Fibroblast of skin of scalp (primary cell): ENCODE measurements at places on chromosomes 2 and 18.
A peak's percentile ranks its signal among the peaks of the same experiment; 100 is the strongest.

DNA sequence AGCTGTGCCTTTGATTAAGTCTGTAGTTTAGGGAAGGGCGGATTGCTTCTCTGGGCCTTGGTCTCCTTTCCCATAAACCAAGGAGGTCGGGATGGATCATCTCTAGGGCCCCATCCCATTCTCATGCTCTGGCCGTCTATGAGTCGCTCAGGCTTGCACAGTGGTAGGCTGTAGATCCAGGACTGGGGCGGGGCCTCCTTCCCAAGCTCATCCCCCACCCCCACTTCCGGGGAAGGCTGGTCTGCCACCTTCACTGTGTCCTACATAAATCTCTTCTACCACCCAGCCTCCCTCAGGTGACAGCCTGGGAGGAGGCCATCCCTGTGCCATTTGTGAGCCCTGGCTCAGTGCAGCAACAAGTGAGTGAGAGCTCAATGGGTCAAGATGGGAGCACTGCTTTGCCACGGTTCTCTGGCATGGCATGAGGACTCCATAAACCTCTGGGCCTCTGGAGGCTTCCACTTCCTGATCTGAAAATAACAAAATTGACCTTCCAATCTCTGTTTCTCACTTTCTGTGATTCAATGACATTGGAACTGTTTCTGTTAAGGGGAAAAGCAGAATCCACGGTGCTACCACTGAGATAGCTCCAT lies 68.5 kb downstream of the SUMO1 start:
- no peak for DNase-seq

GRCh38 chr2:1862608-1863280 lies 118.4 kb upstream of the PXDN start:
- no peak for DNase-seq

GRCh38 chr2:80889009-80889408 lies 584.5 kb upstream of the LRRTM1 start:
- DNase-seq: no peak

DNA sequence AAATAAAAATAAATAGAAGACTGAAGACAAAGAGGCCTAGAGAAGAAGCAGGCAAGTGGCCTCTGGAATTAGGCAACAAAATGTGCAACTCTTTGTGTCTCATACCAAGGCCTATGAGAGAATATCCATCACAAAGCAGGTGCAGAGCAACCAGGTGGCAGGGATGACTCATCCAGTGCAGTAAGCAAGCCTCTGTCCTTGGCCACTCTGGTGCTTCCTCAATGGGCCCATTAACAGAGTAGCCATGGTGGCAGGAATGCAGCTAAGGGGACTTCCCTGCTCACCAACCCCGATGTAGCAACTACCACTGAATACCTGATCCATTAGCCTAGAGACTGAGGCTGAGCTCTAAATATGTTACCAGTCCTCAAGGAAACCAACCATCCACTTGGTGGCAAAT lies 11.0 kb upstream of the EPG5 start:
- DNase-seq: no peak

- DNase-seq: no peak
These were observed 44.1 kb downstream of the ANKRD44 start for GRCh38 chr2:197266477-197266876.

DNA sequence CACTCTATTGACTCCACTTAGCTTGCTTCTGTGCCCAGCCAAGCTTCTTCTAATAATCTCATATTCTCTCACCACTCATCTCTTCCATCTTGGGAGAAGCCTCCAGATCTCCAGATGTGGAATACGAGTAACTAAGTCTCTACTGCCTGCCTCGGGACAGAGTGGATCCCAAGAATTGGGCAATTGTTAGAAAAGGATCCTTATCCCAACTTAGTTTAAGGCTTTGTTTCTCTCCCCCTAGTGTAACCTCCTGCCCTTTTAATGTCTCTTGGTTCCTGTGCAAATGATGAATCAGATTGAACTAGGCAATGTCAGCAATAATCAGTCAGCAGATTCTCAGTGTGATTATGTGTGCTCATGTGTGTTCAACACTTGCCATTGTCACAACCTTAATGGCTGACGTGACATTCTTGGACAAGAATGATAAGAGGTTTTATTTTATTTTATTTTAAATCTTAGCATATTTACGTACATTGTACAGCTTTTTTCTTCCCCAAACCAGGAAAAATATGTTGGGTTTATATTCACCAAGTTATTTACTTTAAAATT lies 59.7 kb downstream of the MYO3B start:
- no peak for DNase-seq

DNA sequence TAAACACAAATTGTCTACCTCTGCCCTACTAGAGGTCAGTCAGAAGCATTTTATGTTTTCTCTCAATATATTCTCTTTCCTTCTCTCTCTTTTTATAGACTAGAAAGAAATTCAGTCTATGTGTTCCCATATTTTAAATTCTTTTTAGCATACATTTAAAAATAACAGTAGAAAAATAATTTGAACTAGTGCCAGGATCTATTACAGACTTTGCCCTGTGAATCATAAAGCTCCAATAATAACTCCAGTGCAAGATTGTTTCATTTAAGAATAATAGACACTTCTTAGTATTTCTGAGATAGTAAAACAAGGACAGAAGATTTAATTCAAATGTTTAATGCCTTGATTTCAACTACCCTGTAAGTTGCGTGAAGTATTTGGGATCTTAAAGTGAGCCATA lies 60.1 kb downstream of the ITGB6 start:
- peak; percentile 70 for DNase-seq

DNA sequence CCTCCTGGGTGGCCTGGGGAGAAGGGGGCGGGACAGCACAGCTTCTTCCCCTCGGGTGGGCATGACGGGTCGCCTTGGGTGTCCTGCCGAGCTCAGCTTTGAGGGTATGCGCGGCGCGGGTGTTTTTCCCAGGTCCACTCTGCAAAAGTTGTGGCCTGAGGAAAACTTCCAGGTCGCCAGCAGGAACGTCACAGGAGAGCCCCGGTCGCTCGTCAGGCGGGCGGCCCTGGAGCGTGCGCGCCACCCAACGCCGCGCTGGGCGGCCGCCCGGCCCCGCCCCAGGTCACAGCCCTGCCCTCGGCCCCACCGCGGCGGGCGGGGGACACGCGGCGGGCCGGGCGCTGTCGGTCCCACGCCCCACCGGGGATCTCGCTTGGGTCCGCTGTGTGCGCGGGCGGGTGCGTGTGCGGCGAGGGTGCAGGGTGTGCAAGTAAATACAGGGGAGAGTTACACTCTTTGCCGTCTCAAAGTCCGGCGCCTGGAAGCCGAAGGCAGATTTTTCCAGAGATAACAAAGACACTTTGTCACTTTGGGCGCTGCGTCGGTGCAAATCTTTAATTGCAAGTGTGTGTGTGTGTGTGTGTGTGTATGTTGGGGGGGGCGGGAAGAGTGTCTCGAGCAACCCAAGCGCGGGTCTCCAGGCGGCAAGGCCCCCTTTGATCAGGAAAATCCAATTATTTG lies 616 bp upstream of the SP5 start:
- DNase-seq: no peak

- DNase-seq: peak; percentile 48
These were observed 47.1 kb upstream of the CCDC150 start for GRCh38 chr2:196592331-196592910.

- no peak for DNase-seq
These were observed 26.4 kb downstream of the KCNIP3 start for GRCh38 chr2:95323347-95324155.

- no peak for DNase-seq
These were observed 173.3 kb upstream of the GLI2 start for GRCh38 chr2:120562218-120563005.

DNA sequence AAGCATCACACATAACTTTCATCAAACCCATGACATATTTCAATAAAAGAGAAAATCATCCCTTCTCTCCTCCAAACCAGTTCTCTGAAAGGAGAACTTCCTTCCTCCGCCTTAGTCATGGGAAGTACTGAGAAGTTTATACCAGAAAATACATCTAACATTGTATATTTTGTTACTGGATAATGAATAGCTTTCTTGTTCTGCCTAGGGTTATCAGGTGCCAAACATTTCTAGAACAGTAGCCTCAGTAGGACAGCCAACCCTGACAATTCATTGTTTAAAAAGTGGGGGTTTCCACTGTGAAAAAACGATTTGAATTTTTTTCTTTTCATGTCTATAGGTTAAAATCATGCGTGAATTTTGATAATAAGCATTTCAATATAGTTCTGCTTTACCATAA lies 16.0 kb upstream of the DAW1 start:
- DNase-seq: no peak

DNA sequence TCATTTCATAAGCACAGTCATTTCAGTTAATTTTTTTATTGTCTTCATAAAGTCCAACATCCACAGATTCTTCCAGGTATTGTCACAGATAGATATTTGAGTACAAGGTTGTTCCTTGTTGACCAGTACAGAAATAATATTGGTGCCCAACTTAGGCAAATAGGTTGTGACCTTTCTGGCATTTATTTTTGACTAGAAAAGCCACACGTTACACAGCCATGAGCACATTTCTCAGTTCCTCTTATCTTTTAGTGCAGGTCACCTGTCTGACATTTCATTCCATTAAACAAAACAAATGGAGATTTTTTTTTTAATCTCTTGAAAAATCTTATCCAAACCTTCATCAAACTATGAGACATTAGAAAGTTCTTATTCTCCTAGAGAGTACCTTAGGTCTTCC lies 428.8 kb downstream of the ZNF521 start:
- DNase-seq: no peak

- no peak for DNase-seq
These were observed 503.3 kb downstream of the EIPR1 start for GRCh38 chr2:2874341-2874740.

DNA sequence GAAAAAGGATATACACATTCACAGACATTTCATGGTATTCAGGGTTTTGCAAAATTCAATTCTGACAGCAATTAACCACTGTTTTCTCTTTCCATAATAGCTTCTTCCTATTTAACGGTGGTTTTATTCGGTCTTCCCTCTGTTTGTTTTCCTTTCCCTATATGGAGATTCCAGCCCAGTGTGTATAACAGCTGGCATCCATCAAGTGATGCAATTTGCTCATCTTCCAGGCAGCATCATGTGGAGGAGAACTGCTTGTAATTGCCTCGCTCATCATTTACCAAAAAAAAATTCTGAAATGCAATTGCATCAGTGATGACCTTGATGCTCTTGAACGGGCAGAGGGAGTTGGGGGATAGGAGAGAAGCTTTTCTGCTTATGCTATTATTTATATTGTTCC lies 165.9 kb upstream of the PGAP1 start:
- peak; percentile 89 for DNase-seq

GRCh38 chr2:238256594-238257104 lies 16.8 kb upstream of the HES6 start:
- peak; percentile 69 for DNase-seq

DNA sequence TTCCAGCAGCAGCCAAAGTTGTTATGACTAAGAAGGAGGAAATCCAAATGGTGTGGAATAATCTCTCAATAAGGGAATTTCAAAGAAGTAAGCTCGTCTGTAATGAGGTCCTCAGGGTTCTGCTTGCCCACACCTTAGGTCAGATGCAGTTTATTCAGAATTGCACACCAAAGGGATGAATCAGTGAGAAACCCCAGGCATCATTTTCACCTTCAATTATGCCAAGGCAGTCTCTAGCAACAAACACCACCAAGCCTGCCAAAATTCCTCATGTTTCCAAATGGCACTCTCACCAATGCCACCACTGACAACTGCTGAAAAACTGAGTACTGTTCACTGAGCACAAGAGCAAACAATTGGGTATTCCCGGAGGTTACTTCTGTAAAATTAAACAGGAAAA lies 43.6 kb downstream of the KCNG3 start:
- DNase-seq: peak; percentile 5

GRCh38 chr18:80088823-80089222 lies 20.2 kb upstream of the ADNP2 start:
- DNase-seq: no peak

DNA sequence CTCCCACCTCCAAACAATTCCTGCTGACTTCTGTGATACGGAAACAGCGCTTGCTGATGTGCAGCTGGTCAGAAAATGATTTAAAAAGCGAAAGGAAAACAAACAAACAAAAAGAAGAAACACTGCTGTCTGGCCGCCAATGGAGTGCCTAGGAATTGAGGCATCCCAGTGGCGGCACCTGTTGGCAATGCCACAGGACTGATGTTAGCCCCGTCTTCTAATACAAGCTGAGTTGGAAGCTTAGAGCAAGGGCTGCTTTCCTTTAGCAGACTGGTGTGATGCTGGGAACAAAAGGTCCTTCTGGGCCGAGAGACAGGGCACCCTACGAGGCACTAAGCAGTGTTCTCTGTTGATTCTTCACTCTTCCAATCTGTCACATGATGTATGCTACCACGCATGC lies 163.6 kb upstream of the REV1 start:
- no peak for DNase-seq

GRCh38 chr2:203809991-203810510 lies 57.5 kb upstream of the CTLA4 start:
- DNase-seq: no peak

- peak; percentile 4 for DNase-seq
These were observed 33.4 kb downstream of the TRABD2A start for GRCh38 chr2:84847326-84848050.

DNA sequence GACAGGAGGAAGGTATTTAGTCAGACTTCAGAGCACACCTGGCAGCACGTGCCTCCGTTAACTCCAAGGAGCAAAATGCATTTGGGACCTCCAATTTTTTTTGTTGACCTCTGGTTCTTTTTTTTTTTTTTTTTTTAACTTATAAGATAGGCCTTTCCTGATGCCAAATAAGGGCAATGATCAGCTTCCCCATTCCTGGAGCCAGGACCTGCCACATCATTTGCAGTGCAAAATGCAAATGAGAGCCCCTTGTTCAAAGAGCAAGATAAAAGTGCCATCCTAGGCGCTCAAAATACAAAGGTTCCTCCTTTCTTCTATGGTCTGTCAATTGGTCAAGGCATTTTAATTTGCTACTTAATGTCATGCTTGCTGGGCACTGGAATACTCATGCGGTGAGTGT lies 133.2 kb upstream of the REV1 start:
- DNase-seq: no peak

GRCh38 chr18:24499814-24500213 lies 39.4 kb downstream of the HRH4 start:
- DNase-seq: peak; percentile 78

- no peak for DNase-seq
These were observed 86.6 kb downstream of the SS18 start for GRCh38 chr18:26003817-26004216.

DNA sequence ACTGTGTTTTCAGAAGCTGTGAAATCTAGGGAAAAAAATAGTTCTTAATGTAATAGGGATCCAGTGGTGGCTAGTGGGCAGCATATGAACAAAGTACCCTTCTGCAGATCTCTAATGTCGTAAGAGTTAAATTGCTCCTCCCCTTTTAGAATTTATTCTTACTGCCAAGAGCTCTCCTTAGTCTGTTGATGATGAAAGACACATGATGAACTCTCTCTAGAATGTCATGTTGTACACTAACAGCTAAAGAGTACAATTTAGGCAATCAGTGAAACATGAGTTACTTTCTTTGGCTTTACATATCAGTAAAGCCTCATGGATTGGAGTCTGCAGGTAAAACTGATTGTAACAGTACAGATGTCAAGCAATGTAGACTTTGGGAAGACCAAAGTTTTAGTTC lies 84.2 kb downstream of the SLC39A10 start:
- no peak for DNase-seq

- peak; percentile 91 for DNase-seq
These were observed 64.1 kb upstream of the ACVR1C start for GRCh38 chr2:157692768-157693167.
